ENCODE measurements at places on chromosomes 1 and 21. TPM values are rescaled to one million over a fixed set of nuclear protein-coding genes. Genes with fewer than 3 reads are reported as not detected.

DNA sequence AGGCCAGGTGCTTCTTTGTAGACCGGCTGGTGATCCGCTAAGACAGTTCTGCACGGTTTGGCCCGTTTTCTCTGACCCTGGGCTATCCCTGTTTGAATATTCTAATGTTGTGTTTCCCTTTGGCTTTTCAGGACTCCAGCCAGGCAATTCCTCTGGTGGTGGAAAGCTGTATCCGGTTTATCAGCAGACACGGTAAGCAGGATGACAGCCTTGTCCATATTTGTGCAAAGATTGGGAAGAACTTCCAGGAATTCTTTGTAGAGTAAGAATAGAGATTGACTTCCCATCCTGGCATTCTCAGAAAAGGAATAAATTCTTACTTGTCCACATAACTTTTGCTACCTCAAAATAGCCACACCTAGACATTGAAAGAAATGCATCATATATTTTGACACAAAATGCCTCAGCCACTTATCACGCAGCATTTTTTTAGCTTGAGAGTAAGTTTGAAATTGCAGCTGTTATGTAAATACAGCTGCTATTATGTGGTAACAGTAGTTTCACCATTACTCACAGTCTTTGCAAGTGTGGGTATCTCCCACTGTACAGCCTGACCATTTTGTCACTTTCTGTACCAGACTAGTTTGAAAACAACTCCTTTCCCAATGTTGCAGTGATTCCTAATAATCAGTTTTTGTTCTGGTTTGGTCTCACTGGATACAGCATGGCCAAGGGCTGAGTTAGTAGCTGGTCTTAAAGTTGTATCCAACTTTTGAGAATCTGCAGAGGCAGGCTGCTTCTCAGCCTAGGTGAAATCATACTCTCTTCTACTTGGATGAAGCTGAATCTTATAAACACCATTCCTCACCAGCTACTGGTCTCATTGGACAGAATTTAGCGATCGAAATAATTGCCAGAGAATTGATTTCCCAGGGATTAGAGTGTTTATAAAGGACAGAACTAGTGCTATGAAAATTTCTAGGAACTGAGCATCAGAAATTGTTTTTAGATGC, 40.0 kb upstream of the IKBKE start:
- peaks cover 10% of the 10 kb centered on the region for H3K36me3 ChIP-seq
- H3K27me3 ChIP-seq, result no peaks in the 10 kb centered on the region
- peaks cover 19% of the 10 kb centered on the region for H3K4me1 ChIP-seq
- H3K4me3 ChIP-seq, result no peak overlapping the region
- H3K27ac ChIP-seq, result peak overlapping the region; percentile 75
- DNase-seq, result peak; percentile 88

AQP10 gene
- polyA plus RNA-seq, result not detected

DYRK3 gene
- polyA plus RNA-seq, result 16.9 TPM

GRCh38 chr21:37373539-37373938, 7.0 kb downstream of the DYRK1A start:
- H3K27ac ChIP-seq, result peak overlapping the region; percentile 51
- peaks cover 58% of the 10 kb centered on the region for H3K4me1 ChIP-seq
- no peaks in the 10 kb centered on the region for H3K36me3 ChIP-seq
- H3K27me3 ChIP-seq, result no peaks in the 10 kb centered on the region

ATP13A2 gene
- polyA plus RNA-seq, result 30.5 TPM

F5 gene
- polyA plus RNA-seq, result not detected

CCNL2 gene
- polyA plus RNA-seq, result 151 TPM

DNA sequence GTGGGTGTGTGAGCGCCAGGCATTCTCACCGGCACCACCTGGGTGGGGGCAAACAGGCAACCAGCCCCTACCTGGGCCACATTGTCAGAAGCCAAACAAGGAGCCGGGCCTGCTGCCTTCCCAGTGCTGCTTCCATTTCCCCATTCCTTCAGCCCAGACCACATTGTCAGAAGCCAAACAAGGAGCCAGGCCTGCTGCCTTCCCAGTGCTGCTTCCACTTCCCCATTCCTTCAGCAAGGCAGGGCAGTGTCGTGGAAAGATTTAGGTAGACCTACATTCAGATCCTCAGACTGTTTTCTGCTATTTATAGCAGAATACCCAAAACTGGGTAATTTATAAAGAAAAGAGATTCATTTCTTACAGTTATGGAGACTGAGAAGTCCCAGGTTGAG, 47.0 kb upstream of the EFHD2 start:
- no peaks in the 10 kb centered on the region for H3K36me3 ChIP-seq
- no peak for DNase-seq
- H3K27me3 ChIP-seq, result no peaks in the 10 kb centered on the region

DNA sequence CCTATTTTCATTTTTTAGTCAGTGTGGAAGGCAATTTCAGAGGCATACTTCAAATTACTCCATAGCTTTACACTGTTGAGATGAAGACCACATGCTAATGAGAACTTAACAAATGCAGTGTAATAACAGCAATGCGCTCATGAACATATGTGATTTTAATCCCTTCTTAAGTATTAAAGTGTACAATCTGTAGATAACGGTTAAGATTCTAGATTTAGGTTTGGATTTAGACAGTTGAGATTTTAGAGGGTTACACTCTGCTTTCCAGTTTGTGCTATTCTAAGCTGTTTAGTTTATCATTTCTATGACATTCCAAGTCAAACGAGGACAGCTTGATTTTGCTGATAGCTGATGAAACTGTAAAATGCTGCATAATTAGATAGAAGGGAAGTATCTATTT, 257.8 kb upstream of the CHRM3 start:
- no peaks in the 10 kb centered on the region for H3K4me1 ChIP-seq
- H3K4me3 ChIP-seq, result no peak overlapping the region
- no peaks in the 10 kb centered on the region for H3K36me3 ChIP-seq
- no peak overlapping the region for H3K27ac ChIP-seq
- DNase-seq, result no peak

GRCh38 chr1:218314316-218314715, 29.2 kb downstream of the RRP15 start:
- H3K4me1 ChIP-seq, result peaks cover 10% of the 10 kb centered on the region
- DNase-seq, result no peak
- no peak overlapping the region for H3K27ac ChIP-seq
- no peaks in the 10 kb centered on the region for H3K27me3 ChIP-seq
- H3K36me3 ChIP-seq, result no peaks in the 10 kb centered on the region
- no peak overlapping the region for H3K4me3 ChIP-seq

- H3K4me1 ChIP-seq, result no peaks in the 10 kb centered on the region
- H3K36me3 ChIP-seq, result no peaks in the 10 kb centered on the region
- H3K27me3 ChIP-seq, result no peaks in the 10 kb centered on the region
- H3K27ac ChIP-seq, result no peak overlapping the region
- DNase-seq, result no peak
Measured at GRCh38 chr1:86239490-86239889, 82.9 kb upstream of the COL24A1 start.

- H3K27ac ChIP-seq, result no peak overlapping the region
- H3K27me3 ChIP-seq, result no peaks in the 10 kb centered on the region
- no peaks in the 10 kb centered on the region for H3K36me3 ChIP-seq
- H3K4me3 ChIP-seq, result no peak overlapping the region
Measured at GRCh38 chr21:17388226-17388625, 124.6 kb upstream of the CXADR start.

DNA sequence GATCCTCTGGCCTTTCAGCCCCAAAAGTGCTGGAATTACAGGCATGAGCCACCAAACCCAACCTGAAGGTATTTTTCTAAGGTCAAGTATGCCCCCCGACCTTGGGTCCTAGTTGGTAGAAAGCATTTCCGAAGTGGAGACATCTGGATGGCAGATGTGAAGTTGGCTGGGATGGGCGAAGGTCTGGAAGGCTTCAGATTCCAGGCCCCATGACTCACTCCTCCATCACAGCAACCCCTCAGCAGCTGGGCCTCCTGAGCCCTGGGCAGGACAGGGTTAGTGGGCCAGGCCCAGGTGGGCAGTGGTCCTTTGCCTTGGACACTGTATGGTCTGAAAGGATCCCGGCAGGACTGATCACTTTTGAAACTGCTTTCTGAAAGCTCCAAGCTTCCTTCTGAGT, 23.3 kb downstream of the NAV1 start:
- H3K4me3 ChIP-seq, result peak overlapping the region; percentile 38
- H3K4me1 ChIP-seq, result peaks cover 72% of the 10 kb centered on the region
- H3K36me3 ChIP-seq, result no peaks in the 10 kb centered on the region
- peak overlapping the region; percentile 97 for H3K27ac ChIP-seq

- H3K4me1 ChIP-seq, result peaks cover 13% of the 10 kb centered on the region
- DNase-seq, result peak; percentile 73
- no peaks in the 10 kb centered on the region for H3K27me3 ChIP-seq
- peak overlapping the region; percentile 74 for H3K27ac ChIP-seq
- peak overlapping the region; percentile 84 for H3K4me3 ChIP-seq
Measured at GRCh38 chr1:112674986-112675727, 698 bp downstream of the MOV10 start.

SLC30A10 gene
- not detected for polyA plus RNA-seq

DNA sequence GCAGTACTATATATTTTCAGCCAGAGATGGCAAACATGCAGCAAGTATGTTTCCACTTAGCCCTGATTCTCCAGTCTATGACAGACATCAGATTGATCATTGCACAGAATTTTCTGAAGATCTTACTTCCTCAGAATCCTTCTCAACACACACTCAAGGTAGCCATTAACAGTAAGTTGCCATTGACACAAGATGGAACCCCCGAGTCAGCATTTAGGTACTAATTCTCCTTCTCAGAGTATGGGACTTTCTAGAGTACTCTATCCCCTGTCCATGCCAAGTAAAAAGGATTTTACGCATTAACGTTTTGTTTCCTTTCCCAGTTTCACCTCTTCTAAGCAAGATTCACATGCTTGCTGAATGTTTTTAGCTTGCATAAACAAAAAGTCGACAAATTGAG, 63.5 kb downstream of the SGIP1 start:
- no peak overlapping the region for H3K27ac ChIP-seq
- H3K27me3 ChIP-seq, result no peaks in the 10 kb centered on the region
- no peak for DNase-seq
- no peaks in the 10 kb centered on the region for H3K36me3 ChIP-seq
- peaks cover 18% of the 10 kb centered on the region for H3K4me1 ChIP-seq
- H3K4me3 ChIP-seq, result no peak overlapping the region

KRTAP12-3 gene
- not detected for polyA plus RNA-seq

- H3K4me3 ChIP-seq, result no peak overlapping the region
- no peaks in the 10 kb centered on the region for H3K36me3 ChIP-seq
- DNase-seq, result no peak
- no peak overlapping the region for H3K27ac ChIP-seq
- peaks cover 27% of the 10 kb centered on the region for H3K4me1 ChIP-seq
Measured at GRCh38 chr1:17546946-17547670, 7.6 kb downstream of the ARHGEF10L start.

CLCNKB gene
- 0.11 TPM for polyA plus RNA-seq

LCE3E gene
- polyA plus RNA-seq, result not detected

GRCh38 chr1:2962541-2962940, 58.7 kb upstream of the ACTRT2 start:
- no peaks in the 10 kb centered on the region for H3K4me1 ChIP-seq
- no peaks in the 10 kb centered on the region for H3K36me3 ChIP-seq
- no peak for DNase-seq
- no peak overlapping the region for H3K27ac ChIP-seq
- H3K27me3 ChIP-seq, result no peaks in the 10 kb centered on the region

OR2M3 gene
- not detected for polyA plus RNA-seq

GRCh38 chr1:205913451-205914154, 29.7 kb downstream of the SLC26A9 start:
- peak; percentile 25 for DNase-seq
- H3K27me3 ChIP-seq, result no peaks in the 10 kb centered on the region
- no peak overlapping the region for H3K4me3 ChIP-seq
- no peaks in the 10 kb centered on the region for H3K36me3 ChIP-seq

NPHS2 gene
- not detected for polyA plus RNA-seq

OLIG2 gene
- not detected for polyA plus RNA-seq

GRCh38 chr1:60984062-60984799, 98.1 kb upstream of the NFIA start:
- H3K36me3 ChIP-seq, result no peaks in the 10 kb centered on the region
- H3K27ac ChIP-seq, result no peak overlapping the region
- peak; percentile 59 for DNase-seq
- H3K4me1 ChIP-seq, result peaks cover 3% of the 10 kb centered on the region
- H3K27me3 ChIP-seq, result no peaks in the 10 kb centered on the region

TMCC2 gene
- 0.39 TPM for polyA plus RNA-seq

- no peak overlapping the region for H3K4me3 ChIP-seq
- no peaks in the 10 kb centered on the region for H3K36me3 ChIP-seq
- no peaks in the 10 kb centered on the region for H3K27me3 ChIP-seq
Measured at GRCh38 chr1:9476790-9477463, 62.3 kb upstream of the SLC25A33 start.

OR2T3 gene
- polyA plus RNA-seq, result not detected

DNA sequence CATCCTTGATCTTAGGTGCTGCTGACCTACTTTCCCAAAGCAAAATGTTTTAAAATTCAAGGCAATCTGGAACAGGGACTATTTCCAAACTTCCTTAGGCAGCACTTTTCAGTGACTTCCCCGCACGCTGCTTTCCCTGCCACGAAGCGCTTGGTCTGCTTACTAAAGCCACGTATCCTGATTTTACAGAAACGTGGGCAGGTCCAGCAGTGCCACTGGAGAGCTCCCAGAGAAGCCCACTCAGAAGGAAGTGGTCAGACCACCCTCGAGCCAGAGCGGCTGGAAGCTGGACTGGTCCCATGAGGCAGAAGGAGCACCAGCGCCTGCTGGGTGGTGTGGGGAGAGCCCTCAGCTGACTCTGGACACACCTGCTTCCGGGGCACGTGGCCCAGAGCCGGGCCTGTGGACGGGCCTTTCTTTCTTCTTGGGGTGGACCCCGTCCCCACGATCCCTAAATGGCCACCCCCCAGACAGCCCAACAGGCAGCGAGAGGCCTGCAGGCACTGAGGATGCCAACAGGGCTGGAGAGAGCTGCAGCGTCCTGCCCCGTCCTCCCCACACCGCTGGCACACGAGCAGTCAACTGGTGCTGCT, 23.2 kb downstream of the PTTG1IP start:
- H3K4me1 ChIP-seq, result peaks cover 9% of the 10 kb centered on the region
- no peaks in the 10 kb centered on the region for H3K27me3 ChIP-seq
- no peak overlapping the region for H3K4me3 ChIP-seq
- H3K27ac ChIP-seq, result no peak overlapping the region
- DNase-seq, result no peak
- H3K36me3 ChIP-seq, result peaks cover 54% of the 10 kb centered on the region

DNA sequence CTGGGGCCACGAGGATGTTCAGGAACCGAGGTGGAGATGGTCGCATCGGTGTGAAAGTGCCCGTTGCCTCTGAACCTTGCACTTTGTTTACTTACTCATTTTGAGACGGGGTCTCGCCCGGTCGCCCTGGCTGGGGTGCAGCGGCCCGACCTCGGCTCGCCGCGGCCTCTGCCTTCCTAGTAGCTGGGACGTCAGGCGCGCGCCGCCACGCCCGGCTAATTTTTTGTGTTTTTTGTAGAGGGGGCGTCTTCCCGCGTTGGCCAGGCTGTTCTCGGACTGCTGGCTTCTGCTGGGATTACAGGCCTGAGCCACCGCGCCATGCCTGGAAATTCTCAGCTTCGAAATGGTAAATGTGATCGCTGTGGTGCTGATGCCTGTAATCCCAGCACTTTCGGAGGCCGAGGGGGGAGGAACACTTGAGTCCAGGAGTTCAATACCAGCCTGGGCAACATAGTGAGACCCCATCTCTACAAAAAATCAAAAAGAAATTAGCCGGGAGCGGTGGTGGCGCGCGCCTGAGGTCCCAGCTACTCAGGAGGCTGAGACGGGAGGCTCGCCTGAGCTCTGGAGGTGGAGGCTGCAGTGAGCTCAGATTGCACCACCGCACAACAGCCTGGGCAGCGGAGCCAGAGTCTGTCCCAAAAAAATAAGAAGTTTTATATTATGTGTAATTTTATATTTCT, 684 bp upstream of the MRPL20 start:
- H3K4me3 ChIP-seq, result peak overlapping the region; percentile 90
- H3K27me3 ChIP-seq, result no peaks in the 10 kb centered on the region
- peak; percentile 76 for DNase-seq
- H3K36me3 ChIP-seq, result 0 out of 2 replicates have a peak, but pooled peaks cover 5% of the 10 kb centered on the region
- H3K27ac ChIP-seq, result peak overlapping the region; percentile 70
